ENCODE measurements at places on chromosomes 11 and 22. TPM values are rescaled to one million over a fixed set of nuclear protein-coding genes. Genes with fewer than 3 reads are reported as not detected.

The OR4C16 gene
- total RNA-seq = not detected

The TBX10 gene
- not detected for total RNA-seq

The TNNT3 gene
- not detected for total RNA-seq

The NDUFA6 gene
- 69.3 TPM for total RNA-seq

The LRRC32 gene
- 0.17 TPM for total RNA-seq

The TREH gene
- total RNA-seq = not detected

The HORMAD2 gene
- total RNA-seq = not detected

The CADM1 gene
- 22.2 TPM for total RNA-seq

The ZNF143 gene
- total RNA-seq = 10.4 TPM

The CD6 gene
- total RNA-seq = 0.08 TPM

The RFPL1 gene
- not detected for total RNA-seq

The RCOR2 gene
- total RNA-seq = 1.1 TPM

The SELENOH gene
- 154 TPM for total RNA-seq

The KIAA1671 gene
- 8.9 TPM for total RNA-seq

The ANKK1 gene
- not detected for total RNA-seq

The CRYBB3 gene
- not detected for total RNA-seq

The TMEM86A gene
- 0.38 TPM for total RNA-seq

The TRIM64C gene
- total RNA-seq = not detected

The DRICH1 gene
- 0.22 TPM for total RNA-seq

The SLC22A12 gene
- not detected for total RNA-seq

The OR52R1 gene
- not detected for total RNA-seq

The GSC2 gene
- 0.21 TPM for total RNA-seq

Data from A549 treated with Mapracorat at 1 μM for 4 hours (cell line).